ENCODE measurements at places on chromosomes 6 and 20.

- no peak for DNase-seq
Observed at GRCh38 chr6:3086282-3086946, 18.1 kb downstream of the RIPK1 start.

DNA sequence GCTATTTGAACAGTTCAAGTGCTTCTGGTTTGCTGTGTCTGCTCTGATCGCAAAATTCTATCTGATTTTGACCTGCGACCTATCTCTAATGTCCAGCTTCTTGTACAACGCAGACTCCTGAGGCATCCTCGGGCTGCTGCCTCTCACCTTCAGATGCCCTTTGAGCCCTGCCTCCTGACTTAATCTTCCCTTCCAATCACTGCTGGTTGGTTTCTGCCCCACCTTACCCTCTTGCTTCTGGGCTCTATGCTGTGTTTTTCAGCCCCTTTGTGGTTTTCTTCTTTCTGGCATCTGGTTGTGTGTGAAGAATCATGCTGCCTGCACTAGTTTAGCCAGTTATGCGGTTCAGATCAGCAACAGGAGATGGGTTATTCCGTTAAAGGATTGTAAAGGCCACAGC, 131.2 kb upstream of the THEMIS start:
- DNase-seq: no peak

- no peak for DNase-seq
Observed at GRCh38 chr6:155779456-155779855, 323.8 kb upstream of the NOX3 start.

DNA sequence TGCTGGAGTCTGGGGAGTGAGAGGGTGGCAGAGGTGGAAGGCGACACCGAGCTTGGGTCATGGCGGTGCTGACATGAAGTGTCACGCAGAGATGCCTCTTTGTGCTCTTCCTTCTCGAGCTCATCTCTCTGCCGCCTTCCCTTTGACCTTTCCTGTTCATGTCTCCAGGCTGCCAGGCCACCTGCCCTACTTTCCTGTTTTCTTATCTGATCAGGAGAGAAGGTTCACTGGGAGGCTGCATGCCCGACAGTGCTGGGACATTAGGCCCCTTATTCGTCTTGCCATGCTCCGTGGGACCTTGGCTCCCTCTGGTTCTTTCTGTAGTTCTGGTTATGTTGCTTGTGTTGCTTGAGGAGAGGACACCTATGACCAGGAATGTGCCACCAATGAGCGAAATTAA, 33.2 kb downstream of the CST8 start:
- no peak for DNase-seq

- DNase-seq: no peak
Observed at GRCh38 chr6:84017709-84018452, 15.7 kb upstream of the MRAP2 start.

DNA sequence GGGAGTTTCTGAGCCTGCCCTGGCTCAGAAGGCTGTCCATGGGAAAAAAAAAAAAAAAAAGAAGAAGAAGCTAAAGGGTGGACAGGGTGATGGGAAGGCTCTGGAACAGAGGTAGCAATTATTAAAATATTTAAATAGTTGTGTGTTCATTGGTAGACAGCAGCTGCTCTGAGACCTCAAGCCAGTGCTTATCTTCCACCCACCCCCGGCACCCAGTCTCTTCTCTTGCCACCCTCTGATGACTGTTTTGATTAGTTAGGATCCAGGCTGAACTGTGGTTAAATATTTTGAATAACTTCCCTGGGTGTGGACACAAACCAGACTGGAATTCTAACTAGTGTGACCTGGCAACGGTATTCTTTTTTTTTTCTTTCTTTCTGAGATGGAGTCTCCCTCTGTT, 16.9 kb upstream of the SRSF3 start:
- DNase-seq: no peak

DNA sequence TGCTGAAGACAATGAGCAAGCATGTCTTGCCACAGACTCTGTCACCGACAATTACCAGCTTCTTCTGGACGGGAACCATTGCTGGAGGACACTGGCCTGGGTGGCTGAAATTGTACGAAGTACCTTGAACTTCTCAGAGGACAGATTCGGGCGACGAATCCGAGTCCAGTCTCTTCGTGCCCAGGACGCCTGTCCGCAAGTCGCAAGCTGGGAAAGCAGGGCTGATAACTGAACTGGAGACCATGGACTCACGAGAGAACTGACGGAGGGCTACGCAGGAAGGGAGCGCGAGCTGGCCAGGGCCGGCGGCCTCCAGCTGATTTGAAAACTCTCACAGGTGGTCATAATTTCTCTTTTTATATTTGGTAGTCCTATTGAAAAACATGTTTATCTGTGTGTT, 1229.5 kb upstream of the MAP3K7 start:
- no peak for DNase-seq

- no peak for DNase-seq
Observed at GRCh38 chr6:164066335-164066734, 651.8 kb downstream of the QKI start.

DNA sequence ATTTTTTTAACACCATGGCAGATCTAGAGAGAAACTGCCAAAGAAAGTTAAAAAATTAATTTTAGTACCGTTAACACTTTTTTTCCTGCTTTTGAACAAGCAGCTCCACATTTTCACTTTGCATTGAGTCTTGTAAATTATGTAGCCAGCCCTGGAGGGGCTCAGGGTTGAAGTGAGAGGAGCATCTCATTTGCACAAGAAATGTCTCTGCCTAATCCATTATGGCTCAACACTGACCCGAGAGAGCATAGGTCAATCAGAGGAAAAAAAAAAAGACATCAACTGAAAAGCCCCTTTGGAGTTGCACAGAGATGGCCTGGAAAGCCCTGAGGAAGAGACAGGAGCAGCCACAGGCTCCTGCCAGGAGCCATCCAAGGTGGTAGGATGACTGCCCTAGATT, 4.3 kb upstream of the SLPI start:
- DNase-seq: no peak

- peak; percentile 66 for DNase-seq
Observed at GRCh38 chr20:3820048-3820900, at the start of gene AP5S1. Gene AP5S1, plus strand, starts transcription at chr20:3820547. Its CDS starts 1,571 bp downstream, at chr20:3822118.

DNA sequence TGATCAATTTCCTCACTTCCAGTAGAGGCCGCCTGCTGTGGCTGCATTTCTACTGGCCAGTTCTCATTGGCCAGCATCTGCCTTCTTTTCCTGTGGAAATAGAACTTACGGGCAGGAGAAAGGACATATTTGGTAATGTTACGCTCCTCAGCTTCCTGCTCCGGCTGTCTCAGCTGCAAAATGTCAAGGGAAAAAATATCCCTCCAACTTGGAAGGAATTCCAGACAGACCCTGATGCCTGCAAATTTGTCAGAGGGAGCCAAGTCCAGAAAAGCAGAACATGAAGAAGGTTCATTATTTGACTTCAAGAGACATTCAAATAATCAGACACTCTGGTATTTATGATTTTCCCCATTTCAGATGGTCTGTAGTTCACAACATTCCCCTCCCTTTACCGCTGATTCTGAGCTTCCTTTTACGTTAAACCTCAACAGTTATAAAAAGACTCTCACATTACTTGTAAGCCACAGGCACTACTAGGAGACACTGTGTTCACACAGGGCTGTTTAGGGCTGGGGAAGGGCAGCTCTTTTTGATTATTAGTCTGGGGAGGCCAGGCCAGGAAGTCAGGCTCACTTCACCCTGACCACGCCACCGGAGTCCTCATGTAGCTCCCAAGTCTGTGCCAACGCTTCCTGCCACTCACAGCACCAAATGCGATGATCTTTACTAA, 179.6 kb upstream of the CCN2 start:
- DNase-seq: no peak

DNA sequence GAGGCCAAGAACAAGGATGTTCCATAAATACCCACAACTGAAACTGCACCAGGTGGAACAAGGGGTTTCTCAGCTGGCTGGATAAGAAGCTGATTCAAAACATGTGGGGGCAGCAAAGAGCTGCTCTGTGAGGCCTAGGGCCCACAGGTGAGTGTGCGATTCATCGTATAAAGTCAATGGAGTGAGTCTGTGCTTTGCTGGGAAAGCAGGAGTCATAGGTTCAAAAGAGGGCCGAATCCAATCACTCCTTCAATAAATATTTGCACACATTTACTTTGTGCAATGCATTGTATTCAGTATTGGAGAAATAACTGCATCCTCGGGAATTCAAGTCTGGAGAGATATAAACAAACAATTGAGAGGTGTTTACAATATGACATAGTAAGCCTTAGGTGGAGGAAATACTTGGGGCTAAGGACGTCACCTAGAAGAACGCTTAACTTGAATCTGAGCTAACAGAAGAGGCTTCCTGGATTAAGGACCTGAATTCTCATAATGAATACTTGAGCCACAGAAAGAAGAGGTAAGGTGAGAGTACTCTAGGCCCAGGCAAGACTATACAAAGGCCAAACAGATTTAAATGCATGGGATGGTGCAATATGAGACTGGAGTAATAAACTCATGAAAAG, 83.7 kb upstream of the TMEM30A start:
- DNase-seq: no peak

DNA sequence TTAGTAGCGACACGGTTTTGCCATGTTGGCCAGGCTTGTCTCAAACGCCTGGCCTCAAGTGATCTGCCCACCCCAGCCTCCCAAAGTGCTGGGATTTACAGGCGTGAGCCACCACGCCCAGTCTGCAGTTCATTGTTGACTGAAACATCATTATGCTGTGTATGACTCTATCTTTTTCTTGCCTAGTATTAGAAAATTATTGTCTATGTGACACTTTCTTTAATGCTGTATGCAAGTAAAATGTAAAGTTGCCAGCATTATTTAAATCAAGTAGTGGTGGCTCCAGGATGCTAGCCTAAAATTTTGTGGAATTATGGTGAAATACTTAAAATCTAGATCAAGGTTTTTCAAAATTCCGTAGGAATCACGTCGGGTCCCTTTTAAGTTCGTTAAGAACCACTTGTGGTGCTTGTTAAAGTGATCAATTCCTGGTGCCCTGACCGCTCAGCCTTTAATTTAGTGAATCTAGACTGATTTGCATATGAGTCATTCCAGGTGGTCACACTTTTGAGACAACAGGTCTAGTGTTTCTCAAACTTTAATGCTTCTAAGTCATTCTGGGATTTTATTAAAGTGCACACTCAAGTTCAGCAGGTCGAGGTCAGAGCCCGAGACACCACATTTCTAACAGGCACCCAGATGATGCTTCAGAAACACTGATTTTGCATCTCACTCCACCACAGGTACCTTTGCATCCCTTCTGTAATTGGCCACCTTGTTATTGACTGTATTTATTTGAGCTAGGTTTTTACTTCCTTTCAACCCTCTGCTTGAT, 132.6 kb upstream of the MTHFD1L start:
- DNase-seq: no peak

DNA sequence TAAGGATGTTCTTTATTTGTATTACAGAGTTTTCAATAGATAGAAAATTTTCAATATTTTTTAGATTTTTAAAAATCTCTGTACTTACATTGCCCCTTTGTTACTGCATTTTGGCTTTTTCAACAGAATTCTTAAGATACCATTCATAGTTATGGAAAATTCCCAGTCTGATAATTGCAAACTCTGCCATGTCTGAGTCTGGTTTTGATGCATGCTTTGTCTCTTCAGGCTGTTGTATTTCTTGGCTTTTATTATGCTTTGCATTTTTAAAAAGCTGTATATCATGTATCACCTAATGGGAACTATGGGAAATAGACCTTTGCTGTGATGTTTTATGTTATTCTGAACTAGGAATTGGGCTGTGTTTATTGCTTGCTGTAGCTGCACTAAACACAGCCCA, 898.9 kb upstream of the ADGRB3 start:
- DNase-seq: no peak

- DNase-seq: no peak
Observed at GRCh38 chr6:40353197-40353966, 233.8 kb downstream of the LRFN2 start.

- DNase-seq: no peak
Observed at GRCh38 chr6:46279874-46280273, 109.1 kb upstream of the ENPP5 start.

DNA sequence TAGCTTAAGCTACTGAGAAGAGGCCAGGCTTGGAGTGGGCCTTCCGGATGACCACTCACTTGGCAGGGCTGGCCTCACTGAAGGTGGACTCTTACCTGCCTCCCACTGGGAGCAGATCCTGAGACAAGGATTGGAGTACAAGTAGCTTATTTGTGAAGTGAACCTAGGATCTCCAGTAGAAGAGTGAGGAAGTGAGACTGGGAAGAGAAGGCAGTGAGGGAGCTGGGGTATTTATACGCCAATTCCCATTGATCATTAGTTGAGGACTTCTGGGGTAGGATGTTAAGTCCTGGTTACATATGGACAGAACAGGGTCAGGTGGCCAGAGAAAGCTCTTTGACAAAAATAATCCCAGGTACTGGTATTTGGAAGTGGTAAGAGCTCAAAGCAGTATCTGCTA, 32.3 kb upstream of the RNF24 start:
- DNase-seq: no peak

DNA sequence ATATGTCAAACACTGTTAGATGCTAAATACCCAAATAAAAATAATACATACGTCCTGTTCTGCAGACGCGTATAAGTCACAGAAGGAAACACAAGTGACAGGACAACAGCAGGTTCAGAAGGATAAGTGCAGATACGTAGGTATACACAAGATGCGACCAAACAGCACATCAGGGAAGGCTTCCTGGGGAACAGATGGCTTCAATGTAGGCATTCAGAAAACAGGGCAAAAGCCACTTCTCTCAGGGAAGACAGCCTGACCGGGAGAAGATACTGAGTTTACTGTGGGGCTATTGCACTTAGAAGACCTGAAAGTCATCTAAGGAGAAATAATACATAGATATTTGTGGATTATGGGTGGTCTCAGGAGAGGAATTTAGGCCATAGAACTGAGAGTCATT, 1.9 kb downstream of the HLA-DPA1 start:
- no peak for DNase-seq

DNA sequence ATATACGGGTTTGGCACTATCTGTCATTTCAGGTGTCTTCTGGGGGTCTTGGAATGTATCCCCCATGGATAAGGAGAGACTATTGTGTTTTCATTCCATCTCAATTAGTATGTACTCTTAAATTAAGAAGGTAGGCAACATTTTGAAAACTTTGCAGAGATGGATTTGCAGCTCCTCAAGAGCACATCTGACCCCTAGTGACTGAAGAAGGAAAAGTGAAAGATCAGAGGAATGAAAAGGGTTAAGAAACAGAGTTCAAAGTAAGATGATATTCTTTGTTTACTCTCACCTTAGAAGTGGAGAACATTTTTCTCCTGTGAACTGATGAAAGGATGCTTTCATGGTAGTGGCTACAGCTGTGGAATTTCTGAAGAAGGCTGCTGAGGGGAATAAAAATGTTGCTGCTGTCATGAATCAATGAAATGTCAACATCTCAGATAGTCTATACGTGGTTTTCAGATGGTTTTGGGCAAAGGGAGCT, 41.5 kb downstream of the SH3BGRL2 start:
- no peak for DNase-seq

GRCh38 chr20:25000268-25000801, 7.8 kb upstream of the APMAP start:
- no peak for DNase-seq

GRCh38 chr6:42315991-42316970, 98.6 kb upstream of the MRPS10 start:
- no peak for DNase-seq

DNA sequence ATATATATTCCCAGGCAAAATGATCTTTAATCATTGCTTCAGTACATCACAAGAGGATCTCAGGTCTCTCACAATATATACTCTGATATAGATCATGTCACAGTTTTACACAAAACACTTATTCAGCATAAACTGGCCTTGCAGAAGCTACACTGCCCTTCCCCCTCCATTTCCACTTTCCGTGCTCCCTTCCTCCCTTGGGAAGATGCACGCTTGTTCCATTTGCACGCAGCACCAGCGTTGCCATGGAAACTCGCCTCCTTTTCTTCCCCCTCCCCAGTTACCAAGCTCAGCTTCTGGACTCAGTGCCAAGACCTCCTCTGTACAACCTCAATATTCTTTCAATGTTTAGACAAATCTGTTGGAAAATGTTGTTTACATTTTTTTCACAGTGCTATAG, 154.6 kb downstream of the RFPL4B start:
- no peak for DNase-seq

Measured in stimulated activated CD4-positive, alpha-beta T cell treated with anti-CD3 and anti-CD28 coated beads, Interleukin-1b, Interleukin-23, amount 100 ng/mL, for 1 hour (primary cell).